Stimulated activated CD4-positive, alpha-beta T cell treated with anti-CD3 and anti-CD28 coated beads, Interleukin-2, amount 100 ng/mL, for 4 hours (primary cell): ENCODE measurements at places on chromosomes 2 and 18.
A peak's percentile ranks its signal among the peaks of the same experiment; 100 is the strongest.

DNA sequence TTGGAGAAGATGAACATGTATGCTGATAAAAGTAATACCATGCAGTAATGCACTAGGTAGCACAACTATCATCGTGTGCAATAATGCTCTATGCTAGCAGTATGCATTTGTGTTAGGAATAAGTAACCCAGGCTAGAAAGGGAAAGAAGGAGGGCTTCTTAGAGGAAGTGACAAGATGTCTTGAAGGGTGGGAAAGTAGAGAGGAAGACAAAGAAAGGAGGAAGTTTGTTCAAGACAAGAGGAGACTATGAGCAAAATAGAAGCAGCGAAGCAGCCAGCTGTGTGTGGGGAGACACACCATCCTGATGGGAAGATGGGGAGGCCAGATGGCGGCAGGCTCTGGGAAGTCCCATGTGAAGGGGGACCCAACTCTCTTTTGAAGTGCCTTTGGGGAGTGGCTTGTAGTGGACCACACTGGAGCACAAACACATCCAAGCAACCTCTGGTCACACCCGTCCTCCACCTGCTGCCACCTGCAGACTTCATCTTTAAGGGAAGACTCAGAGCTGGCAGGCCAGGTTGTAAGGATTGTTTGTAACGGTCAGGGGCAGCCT, 39.9 kb upstream of the INHBB start:
- DNase-seq: no peak

GRCh38 chr18:21684731-21685130, 19.8 kb downstream of the ABHD3 start:
- no peak for DNase-seq

GRCh38 chr2:55985406-55985805, 61.8 kb upstream of the EFEMP1 start:
- no peak for DNase-seq

GRCh38 chr2:215745331-215745730, 268.0 kb downstream of the MREG start:
- no peak for DNase-seq

DNA sequence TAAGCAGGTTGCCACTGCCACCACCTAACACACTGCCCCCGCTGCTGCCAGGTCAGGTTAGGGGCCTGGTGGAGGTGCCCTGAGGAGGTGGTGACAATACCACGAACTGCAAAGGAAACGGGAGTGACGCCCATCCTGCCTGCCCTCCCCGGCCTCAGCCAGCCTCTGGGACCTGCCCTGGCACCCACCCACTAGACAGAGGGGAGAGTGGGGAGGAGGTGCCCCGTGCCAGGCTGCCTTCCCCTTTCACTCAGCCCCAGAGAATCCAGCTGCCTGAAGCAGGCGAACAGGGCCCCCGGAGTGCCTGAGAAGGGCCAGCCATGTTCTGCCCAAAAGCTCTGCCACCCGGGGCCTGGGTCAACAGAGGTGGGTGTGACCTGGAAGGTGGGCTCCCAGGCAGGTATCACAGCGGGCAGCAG, 44.5 kb upstream of the FOSL2 start:
- peak; percentile 22 for DNase-seq

GRCh38 chr2:5121121-5121520, 571.1 kb upstream of the SOX11 start:
- no peak for DNase-seq

DNA sequence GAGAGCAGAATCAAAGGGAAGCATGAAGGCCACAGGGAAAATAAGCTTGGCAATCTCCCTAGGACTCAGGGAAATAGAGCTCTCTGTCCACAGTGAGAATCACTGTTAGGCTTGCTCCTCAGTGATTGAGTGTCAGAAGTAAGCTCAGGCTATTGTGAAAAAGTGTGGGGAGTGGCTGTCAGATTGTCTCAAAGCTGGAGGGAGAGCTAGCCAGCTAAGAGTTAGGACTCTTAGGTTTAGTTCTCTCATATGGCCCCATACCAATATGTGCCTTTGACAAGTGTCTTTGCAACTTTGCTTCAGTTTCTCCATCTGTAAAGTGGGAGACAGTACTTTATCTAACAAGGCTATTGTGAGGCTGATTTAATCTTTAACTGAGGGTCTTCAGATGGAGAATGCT, 17.2 kb downstream of the EIF4E2 start:
- DNase-seq: no peak

DNA sequence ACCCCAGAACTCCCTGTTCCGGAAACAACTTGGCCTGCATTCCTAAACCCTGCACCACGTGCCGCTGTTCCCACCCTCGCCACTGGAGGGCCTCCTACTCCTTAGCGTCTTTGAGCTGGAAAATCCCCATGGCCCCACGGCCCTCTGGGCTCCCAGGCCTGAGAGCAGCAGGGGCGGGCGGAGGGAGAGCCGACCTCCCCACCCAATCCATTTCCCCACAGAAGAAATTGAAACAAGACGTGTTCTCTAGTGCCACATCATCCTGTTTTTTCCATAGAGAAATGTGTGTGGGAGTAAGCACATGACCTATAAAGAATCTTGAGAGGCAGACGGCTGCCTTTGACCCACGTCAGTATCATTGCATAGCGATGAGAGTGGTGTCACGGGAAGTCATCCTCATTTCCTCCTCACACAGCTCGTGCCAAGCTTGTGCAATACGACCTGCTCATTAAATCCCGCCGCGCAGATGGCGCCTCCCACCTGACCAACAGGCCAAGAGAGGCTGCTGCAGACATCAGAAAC, 79.2 kb downstream of the LAMA1 start:
- no peak for DNase-seq

- no peak for DNase-seq
Observed at GRCh38 chr18:66966171-66966570, 362.3 kb upstream of the CDH19 start.

GRCh38 chr2:126860385-126860784, 38.3 kb upstream of the TEX51 start:
- DNase-seq: no peak

DNA sequence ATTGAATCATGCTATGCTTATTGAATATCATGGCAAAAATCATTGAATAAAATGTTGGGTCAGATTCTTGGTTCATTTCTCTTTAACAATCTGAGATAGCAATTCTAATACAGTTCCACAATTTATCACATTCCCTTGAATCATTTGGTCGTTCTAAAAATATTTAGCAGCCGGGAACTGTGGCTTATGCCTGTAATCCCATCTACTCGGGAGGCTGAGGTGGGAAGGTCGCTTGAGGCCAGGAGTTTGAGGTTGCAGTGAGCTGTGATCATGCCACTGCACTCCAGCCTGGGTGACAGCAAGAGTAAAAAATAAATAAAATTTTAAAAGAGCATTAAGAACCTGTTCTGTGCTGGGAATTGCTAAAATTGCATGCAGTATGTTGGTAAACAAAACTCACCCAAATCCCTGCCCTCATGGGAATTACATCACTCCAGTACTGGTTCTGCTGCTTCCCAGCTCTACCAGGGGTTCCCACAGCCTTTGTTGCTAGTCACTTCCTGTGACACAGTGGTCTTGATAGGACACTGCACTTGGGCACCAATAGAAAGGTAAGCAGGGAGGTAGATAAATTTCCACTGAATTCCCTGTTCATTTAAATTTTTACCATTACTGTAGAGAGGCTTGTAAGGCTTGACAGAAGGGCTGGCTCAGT, 200.4 kb downstream of the CTNNA2 start:
- DNase-seq: no peak

GRCh38 chr2:98801921-98802321, 71.0 kb upstream of the MGAT4A start:
- DNase-seq: no peak

DNA sequence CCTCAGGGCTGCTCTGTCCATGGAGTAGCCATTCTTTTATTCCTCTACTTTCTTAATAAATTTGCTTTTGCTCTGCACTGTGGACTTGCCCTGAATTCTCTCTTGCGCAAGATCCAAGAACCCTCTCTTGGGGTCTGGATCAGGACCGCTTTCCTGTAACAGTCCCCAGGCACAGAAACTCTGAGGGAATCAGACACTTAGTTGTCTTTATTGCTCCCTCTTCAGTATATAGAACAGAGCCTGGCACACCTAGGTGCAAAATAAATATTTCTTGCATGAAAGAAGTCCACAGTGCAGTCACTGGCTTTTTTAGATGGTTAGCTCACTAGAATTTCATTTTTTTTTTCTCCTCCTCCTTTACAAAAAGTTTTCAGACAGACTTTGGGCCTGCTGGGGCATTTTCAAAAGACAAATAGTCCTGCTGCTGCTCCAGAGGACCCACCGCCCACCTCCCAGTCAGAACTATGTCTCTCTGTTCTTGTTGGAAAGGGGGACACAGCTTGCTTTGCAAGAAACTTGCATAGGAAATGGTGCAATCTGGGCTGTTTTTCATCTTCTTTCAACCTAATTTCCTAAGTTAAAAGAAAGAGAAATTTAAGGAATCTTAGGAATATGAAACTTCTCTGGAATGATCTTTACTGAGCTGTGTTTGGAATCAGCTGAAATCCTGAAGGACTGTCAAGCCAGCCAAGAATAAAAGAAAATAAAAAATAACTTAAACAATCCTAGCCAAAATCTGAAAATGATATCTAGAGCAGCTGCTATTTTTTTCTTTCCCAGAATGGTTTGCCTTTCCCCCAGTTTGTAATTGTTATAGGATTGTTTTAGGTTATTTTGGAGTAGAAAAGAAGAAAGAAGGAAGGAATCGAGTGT, 31.7 kb upstream of the MAP4K3 start:
- DNase-seq: no peak

DNA sequence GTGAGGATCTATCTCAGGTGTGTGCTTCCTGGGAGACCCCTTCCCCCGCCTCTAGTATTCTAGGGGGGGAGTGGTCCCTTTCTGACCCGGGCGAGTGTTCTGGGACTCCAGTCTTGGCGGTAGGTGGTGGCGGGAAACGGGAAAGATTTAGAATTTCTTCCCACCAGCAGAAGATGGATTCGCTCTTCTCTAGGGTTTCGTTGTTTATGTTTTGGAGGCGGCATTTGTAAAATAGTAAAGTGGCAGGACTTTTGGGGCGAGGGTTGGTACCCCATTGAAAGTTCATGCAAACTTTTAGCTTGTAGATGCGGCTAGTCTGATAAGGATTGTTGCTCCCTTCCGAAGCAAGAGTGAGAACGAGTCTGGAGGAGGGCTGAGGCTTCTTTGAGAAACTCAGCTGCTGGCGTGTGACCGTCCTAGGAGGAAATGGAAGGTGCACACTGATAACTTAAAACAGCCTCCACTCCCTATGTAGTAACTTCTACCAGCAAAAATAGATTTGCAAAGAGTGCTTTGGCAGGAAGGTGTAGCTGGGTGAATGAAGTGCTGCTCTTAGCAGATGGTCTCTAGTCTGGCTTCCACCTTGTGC, 412 bp downstream of the GPD2 start:
- no peak for DNase-seq

DNA sequence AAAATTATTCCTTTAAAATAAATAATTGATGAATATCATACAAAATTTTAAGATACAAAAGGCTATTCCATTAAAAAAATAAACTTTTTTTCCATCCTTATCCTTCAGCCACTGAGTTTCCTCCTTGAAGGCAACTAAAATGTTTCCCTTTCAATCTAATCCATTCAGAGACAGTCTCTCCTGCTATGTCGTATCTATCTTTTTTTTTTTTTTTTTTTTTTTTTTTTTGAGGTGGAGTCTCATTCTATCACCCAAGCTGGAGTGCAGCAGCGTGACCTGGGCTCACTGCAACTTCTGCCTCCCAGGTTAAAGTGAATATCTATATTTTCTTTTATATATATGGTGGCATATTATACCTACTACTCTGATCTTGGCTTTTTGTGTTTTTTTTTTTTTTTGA, 31.7 kb upstream of the SOS1 start:
- DNase-seq: no peak

DNA sequence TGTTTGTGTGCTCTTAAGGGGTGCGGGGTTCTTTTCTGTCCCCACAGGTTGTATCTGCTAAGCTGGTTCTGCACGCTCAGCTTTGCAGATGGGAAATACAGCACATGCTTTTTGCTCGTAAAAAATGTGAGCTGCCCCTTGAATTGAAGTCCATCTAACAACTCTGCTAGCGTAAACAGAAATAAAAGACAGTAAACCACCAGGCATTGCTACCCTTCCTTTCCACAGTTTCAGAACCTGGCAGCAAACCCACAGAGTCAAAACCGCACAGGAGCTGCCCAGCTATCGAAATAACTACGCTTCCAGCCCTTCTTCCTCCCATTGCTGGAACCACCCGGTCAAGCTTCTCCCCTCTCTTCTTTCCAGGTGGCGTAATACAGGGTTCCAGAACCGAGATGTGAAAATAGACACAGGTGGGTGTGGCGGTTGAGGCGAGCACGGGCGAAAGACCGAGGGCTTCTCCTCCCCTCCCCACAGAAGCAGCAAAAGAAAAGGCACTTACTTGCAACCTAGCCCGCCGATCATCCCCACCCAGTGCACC, 479 bp downstream of the SCN9A start:
- DNase-seq: no peak

DNA sequence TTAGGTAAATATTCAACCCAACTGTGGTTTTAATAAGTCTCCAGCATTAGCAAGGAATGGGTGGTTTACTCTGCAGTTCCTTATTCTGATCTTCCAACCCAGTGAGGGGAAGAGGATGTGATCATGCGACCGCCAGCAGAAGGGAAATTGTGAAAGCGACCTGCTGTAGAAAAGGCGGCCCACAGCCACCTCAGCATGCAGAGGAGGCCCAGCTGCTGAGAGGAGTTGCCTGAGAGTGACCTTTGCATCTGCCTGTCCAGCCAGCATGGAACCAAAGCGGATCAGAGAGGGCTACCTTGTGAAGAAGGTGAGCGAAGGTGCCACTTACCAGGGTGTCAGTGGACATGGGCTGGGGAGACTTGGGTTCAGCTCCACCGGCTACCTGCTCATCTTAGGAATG, at the start of gene PLEK:
Gene PLEK, plus strand, starts transcription at position 196 of the 400 bp plus-strand sequence. Its CDS starts 70 bp downstream, at position 266.
- no peak for DNase-seq

GRCh38 chr2:188922191-188922590, 52.0 kb upstream of the COL3A1 start:
- no peak for DNase-seq

GRCh38 chr2:97935719-97936161, 60.0 kb downstream of the TMEM131 start:
- no peak for DNase-seq

DNA sequence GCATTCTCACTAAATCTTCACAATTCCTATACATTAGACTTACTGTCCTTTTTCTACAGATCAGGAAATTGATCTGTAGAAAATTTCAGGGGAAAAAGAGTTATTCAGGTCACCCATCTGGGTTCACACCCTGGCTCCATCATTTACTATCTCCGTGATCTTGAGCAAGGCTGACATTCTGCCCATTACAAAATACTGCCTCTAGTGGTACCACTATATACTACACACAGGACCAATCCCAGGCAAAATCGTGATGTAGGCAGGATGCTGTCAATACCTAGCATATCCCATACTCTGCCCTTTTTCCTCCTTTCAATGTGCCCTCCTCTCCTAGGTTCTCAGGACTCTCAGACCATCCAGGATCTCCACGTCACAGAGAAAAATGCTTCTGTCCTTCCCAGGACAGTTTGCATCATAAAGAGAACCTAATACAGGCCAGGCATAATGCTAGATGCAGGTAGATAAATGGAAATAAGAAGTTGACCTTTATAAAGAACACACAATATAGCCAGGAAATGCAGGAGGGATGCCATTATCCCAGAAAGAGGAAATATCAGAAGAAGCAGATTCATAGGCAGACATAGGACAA, 101.9 kb downstream of the CDH20 start:
- DNase-seq: no peak
